Activated CD8-positive, alpha-beta memory T cell treated with anti-CD3 and anti-CD28 coated beads for 48 hours (primary cell): ENCODE measurements at places on chromosomes 2 and 18.

GRCh38 chr18:67301592-67301991, 214.9 kb downstream of the DSEL start:
- no peak for DNase-seq

GRCh38 chr18:75291460-75291859, 80.9 kb downstream of the TSHZ1 start:
- no peak for DNase-seq

- DNase-seq = no peak
Observed at GRCh38 chr18:22521026-22521707, 103.5 kb upstream of the CTAGE1 start.

DNA sequence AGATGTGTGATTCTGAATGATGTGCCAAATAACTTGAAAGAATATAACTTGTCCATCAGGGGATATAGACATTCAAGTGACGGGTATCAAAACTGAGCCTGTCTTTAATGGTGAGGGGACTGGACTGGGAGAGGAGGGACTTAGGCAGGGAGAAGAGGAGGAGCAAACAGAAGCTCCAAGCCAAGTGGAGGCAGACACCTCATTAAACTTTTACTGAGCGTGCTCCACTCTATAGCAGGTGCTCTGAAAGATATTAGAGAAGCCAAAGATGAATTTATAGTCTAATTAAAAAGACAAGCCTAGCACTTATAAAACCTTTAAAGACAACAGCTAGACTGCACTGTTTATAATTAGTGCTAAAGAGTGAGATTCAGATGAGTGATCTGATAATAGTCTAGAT, 47.7 kb upstream of the SMAD2 start:
- DNase-seq = no peak

DNA sequence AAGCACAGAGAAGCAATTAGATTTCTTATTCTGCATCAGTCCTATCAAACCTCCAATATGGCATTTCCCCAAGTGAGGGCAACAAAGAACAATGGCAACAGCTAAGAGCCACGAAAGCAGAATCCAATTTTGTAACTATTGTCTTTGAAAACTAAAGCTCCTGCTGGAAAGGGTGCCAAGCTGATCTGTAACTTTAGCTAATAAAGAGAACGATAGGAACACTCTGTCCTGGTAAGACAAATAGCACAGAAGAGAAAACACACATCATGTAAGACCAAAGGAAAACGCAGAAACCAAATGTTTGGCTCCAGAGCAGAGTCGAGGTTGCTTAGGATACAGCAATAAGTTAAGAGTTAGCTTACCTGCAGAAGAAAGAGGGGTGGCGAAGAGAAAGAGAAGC, 160.5 kb downstream of the STK39 start:
- DNase-seq = no peak

GRCh38 chr2:235752846-235753245, 259.0 kb downstream of the AGAP1 start:
- no peak for DNase-seq
